ENCODE measurements at places on chromosomes 6 and 20.
A peak's percentile ranks its signal among the peaks of the same experiment; 100 is the strongest.

DNA sequence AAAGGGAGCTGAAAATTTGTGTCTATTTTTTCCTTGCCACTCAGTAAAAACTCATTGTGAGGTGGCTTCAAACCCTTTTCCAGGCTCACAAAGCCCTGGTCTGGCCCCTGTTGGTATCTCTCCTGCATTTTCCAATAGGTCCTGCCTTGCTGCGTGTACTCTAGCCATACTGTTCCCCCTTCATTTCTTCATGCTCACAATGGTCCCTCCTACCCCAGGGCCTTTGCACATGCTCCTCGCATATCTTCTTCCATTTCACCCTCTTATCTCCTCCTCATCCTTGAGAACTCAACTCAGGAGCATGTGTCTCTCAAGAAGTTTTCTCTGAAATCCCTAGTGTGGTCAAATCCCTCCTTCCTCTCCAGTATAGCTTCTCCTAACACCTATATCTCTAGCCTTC, 186.6 kb downstream of the MBOAT1 start:
- no peak for DNase-seq

- no peak for DNase-seq
These were observed 23.8 kb downstream of the PHACTR3 start for GRCh38 chr20:59628171-59628570.

DNA sequence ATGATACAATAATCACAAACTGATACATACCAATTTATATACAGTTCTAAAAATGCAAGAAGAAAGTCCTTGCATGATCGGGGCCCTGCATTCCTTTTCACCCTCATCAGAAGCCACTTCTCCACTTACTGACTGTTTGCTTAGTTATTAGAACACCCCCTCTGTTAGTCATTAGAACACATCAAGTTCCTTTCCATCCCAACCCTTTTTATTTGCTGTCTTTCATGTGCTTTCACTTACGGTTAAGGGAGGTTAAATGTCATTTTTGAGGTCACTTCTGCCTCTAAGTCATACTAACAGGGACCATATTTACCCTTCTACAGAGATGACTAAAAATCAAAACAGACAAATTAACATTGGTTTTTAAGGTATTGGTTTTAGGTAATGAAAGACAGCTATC, 149.1 kb downstream of the LMBRD1 start:
- no peak for DNase-seq

DNA sequence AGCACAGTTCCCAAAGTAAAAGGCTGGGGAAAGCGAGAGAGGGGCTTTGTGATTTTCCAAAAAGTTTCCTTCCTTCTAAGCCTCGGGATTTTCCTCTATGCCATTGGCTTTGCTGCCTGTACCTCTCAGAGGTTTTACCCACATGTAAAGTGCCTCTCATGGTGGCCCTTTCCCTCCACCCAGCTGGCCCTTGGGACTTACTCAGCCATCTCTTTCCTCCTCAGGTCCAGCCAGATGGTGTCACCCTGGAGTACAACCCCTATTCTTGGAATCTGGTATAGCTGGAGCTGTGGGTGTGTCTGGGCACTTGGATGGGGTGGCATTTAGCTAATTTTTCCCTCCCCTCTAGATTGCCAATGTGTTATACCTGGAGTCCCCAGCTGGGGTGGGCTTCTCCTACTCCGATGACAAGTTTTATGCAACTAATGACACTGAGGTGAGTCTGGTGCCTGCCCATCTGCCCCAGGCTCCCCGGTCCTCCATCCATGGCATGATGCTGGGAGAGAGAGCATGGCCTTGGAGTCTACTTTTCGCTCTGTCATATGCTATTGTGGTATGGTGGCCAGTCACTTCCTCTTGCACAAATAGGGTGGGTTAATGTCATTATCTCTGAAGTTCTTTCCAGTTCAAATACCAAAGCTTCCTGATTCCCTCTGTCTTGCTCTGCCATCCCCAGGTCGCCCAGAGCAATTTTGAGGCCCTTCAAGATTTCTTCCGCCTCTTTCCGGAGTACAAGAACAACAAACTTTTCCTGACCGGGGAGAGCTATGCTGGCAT, 1.1 kb downstream of the CTSA start:
- DNase-seq, result no peak

GRCh38 chr20:58045579-58045978, 182.9 kb downstream of the ANKRD60 start:
- no peak for DNase-seq

- DNase-seq, result no peak
These were observed 3.0 kb upstream of the KIF16B start for GRCh38 chr20:16576219-16576618.

DNA sequence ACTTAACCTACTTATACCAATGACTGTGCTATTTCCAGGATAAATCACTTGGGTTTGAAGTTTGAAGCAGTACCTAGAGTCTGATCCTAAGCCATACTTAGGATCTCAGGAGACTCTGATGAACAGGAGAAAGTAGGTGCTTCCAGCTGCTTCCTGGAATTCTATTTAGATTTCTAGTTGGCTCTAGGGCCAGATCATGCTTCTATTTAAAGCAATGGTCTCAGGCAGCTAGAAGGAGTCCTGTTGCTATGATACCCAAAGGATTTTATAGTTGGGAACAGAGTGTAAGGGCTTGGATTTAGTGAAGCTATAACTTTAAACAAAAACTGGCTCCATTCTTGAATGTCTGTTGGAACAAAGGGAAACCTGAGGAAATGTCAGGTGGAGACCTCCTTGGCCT, 52.4 kb upstream of the TINAG start:
- DNase-seq, result no peak

DNA sequence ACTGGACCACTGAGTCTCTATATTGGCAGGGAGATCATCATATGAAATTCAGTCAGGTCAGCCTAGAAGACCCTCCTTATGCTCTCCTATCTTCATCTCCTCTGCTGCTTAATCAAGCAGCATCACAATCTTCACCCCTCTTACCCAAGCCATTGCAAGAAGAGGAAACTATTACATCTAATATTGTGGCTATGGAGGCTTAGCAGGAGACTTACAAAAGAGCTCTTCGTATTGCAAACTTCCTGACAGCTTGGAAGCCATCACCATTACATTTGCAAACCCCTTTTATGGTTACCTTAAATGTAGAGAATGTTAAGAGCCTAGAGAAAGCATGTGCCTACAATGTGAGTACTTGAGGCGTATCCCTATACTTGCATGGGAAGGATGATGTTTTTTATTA, 87.2 kb upstream of the STXBP5 start:
- no peak for DNase-seq

DNA sequence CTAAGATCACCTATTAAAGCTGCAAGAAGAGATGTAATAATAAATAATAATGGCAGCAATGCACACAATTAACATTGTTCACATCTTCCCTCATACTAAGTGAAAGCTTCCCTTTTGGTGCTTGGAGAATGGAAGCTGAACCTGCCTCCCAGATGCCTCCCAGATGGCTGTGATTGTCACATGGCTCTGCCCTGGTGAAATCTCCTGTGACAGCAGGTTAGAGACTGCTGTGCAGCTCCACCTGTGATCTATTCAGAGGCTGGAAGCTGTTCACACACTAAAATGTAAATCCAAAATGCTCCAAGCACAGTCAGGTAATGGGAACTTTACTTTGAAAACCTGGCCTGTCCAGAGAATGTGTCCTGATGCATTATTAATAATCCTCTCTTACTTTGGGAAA, 41.7 kb upstream of the RGS17 start:
- no peak for DNase-seq

DNA sequence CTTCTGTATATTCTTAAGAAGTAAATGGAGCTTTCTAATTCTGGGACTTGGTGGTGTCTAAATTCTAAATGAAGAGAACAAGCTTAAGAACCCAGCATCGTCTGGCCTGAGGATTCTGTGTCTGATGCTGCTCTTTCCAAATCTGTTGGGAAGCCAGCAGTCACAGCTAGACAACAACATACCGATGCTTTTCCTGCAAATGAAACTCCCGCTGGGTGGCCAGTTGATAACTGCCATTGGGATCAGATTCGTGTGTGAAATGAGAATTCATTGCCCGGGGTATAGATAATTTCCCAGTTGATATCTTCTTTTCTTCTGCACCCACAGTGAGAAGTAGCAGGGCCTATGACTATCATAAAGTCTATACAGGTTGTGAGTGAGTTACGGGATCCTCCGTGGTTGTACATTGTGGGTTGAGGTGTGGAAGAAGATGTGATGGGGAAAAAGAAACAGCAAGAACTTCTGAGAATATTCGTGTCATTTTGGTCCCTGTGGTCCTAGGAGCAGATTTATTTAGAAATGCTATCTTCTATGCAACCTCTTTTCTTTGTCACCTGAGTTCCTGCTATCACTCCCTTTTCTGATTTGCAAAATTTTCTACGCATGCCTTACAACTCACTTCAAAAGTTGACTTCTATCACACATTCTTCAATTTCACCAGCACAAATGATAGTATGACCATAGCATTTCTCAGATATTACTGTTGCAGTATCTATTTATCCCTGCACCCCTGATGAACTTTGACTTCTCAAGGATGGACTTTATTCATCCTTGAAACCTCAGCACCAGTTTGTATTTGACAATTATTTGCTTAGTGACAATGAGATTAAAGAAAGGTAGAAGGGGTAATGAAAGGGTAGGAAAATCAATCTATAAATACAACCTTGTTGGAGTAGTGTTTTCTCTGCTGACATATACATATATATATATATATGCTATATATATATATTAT, 10.4 kb downstream of the NOX3 start:
- DNase-seq, result no peak

- no peak for DNase-seq
These were observed 1.8 kb downstream of the GRIK2 start for GRCh38 chr6:101395345-101395744.

- no peak for DNase-seq
These were observed 52.9 kb downstream of the ARID1B start for GRCh38 chr6:156830126-156830525.

- DNase-seq, result no peak
These were observed 317.8 kb downstream of the CENPW start for GRCh38 chr6:126657561-126658175.

DNA sequence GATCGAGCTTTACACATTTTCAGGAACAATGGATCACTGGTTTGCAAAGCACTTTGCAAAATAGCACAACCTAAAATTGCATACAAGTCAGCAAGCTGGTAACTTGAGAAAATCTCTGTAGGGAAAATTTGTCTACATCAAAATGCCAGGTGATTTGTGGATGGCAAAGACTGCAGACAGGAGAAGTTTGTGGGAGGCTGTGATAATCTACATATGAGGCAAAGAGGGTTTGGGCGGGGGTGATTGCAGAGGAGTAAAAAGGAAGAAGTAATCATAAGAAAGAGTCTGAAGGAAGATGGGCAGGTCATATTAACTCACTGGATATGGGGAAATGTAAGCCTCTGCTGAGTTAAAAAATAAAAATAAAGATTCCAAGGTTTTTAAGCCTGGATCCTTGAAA, 166.3 kb upstream of the STXBP5 start:
- no peak for DNase-seq

DNA sequence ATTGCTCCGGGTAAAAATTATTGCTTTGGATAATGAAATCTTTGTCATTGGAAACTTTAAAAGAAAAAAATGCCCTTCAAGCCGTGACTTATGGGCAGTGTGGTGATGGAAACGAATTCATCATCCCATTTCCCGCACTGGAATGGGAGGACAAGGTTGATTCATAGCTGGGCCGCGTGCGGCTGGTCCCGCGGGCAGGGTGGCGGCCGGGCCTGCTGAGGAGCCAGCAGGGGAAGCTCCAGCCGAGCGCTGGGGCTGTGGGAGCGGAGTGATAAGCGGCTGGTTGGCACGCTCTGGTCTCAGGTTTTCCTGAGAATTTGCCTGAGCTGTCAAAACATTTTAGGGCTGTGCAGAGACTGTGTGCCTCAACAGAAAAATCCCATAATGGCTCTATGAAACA, 351.7 kb downstream of the CDC5L start:
- DNase-seq, result peak; percentile 38

- no peak for DNase-seq
These were observed 5.1 kb downstream of the HLA-C start for GRCh38 chr6:31266567-31267360.

- no peak for DNase-seq
These were observed 876.7 kb downstream of the HACE1 start for GRCh38 chr6:103983011-103983410.

DNA sequence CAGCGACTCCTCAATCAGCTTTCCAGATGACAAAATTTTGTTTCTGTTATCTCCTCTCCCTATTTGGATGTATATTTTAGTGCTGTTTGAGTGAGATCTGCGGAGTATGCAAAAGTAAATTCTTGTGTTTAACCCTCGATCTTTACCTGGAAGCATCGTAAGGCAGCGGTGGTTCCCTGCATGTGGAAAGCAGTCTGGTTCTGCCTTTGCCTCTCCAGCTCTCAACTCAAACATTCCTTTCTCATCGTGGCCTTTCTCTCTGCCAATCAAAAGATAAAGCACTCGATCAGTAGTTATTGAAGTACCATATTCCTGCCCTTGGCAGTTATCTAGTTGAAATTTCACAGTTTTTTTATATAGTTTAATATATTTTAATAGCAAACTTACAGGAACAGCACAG, 44.0 kb upstream of the BTN3A2 start:
- no peak for DNase-seq

GRCh38 chr6:85580878-85581267, 12.8 kb downstream of the SNX14 start:
- DNase-seq, result no peak

- no peak for DNase-seq
These were observed 2.0 kb downstream of the NCOA3 start for GRCh38 chr20:47503685-47504084.

GRCh38 chr20:16760431-16761304, 12.5 kb downstream of the OTOR start:
- no peak for DNase-seq

GRCh38 chr6:12185081-12185673, 105.0 kb upstream of the EDN1 start:
- DNase-seq, result no peak

DNA sequence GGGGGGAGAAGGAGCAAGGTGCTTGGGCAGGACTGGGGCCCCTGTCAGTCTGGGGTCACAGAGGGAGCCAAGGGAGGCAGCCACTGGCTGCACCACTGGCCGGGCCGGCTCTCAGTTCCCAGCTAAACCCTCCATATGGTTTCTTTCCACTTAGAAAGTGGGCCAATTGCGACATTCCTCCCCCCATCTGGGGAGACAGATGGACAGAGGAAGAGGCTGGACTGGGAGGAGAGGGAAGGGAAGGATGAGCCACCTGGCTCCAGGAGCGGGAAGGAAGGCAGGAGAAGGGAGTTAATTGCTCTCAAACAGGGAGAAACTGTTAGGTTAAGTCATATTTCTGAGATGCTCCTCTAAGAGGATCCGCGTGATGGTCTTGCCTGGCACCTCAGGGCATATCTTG, 82.2 kb downstream of the GRM4 start:
- DNase-seq, result no peak

GRCh38 chr6:29649701-29650673, 6.9 kb upstream of the MOG start:
- DNase-seq, result peak; percentile 99

DNA sequence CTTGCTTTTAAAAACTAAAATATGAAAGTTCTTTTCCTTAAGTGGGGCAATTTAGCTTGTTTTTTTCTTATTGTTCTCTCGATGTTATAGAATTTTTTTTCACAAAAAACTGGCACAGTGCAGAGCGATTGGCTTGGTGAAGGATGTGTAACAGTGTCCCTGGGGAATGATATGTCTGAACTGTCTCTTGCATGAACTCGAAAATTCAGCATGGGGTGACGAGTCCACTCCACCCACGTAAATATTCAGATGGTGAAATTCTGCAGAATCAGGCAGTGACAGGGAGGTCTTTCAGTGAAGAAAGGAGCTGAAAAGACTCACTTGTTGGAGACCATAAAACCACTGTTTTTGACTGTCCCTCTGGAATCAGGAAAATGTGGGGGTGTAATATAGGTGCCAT, 505.3 kb downstream of the MMUT start:
- DNase-seq, result no peak

GRCh38 chr20:23407781-23408464, 13.4 kb downstream of the NAPB start:
- no peak for DNase-seq

Measured in nephron progenitor cell (in vitro differentiated cells).